NAMALWA (cell line): ENCODE measurements at places on chromosomes 4 and X.

- DNase-seq: no peak
Measured at GRCh38 chrX:107773206-107773605, 2.4 kb downstream of the TSC22D3 start.

DNA sequence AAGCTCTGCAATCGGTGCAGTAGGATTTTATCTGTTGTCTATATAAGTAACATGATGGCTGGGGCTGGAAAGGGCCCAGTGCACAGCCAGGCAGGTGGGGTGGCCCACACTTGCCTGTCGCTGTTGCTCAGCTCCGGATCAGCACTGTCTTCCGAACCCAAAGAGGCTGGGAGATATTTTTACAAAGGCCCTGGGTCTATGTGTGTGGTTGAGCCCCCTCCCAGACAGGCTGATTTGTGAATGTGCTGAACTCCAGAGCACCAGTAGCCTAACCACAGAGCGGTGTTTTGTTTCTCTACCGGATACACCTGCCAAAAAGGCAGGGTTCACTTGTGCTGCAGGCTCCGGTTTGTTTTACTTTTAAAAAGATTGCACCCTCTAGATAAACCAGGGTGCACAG lies 33.5 kb upstream of the CHRNA9 start:
- peak; percentile 98 for DNase-seq

DNA sequence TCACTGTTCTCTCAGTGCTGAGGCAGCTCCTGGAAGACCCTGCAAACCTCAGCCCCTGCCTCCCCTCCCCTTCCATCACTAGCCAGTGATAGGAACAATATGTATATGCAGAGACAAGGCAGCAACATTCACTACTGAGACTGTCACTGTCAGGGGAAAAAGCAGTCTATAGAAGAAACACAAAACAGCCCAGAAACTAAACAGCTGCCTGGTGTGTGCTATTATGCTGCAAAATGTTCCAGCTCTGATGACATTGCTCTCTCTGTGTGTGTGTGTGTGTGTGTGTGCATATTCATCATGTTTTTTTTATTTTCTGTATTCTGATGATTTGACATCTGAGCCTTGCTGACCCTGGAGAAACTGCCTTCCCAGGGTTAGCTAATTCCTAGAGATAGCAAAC lies 147.2 kb downstream of the SPATA18 start:
- no peak for DNase-seq

DNA sequence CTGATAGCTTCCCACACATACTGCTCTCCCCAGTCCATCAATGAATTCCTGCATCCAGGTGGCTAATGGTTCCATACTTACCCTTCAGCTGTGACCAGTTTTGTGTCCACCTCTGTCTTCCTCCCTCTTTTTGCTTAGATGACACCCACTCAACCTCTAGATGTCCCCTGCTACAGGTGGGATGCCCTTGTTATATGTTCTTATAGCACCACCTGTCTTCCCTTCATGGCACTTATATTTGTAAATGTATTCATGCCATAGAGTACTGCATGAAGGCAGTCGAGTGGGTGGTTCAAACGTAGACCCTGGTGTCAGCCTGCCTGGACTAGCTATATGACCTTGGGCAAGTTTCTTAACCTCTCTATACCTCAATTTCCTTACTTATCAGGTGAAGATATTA lies 6.5 kb upstream of the USP46 start:
- peak; percentile 42 for DNase-seq

DNA sequence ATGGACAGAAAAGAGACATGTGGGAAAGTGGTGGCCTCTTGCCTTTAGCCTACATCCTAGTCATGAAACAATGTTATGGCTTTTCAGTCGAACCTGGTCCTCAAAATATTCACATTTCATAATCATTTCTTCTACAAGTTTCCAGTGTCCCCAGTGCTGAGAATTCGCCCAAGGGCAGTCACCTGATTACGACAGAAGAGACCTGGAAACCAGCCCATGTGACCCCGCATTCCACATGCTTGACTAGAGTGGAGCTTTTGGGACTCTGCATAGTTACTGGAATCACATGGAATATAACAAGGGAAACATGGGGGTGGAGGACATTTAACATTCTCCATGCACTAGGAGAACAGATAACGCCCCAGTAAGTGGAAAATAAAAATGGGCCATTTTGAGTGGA lies 100.1 kb downstream of the PPARGC1A start:
- no peak for DNase-seq

DNA sequence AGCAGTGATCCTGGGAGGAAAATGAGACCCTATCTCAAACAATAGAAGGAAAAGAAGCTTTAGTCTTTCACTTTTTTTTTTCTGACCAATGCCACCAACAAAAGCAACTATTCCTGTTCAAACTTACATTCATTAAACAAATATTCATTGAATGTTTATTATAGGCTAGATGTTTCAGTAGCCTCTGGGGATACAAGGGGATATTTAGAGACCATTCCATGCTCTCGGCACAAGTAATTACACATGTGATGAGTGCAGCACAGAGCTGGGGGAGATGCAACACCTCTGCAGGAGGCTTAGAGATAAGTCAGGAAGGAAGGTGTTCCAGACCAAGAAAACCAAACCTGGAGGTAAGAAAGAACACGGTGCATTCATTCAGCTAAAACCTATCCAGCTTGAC lies 68.3 kb downstream of the PALLD start:
- DNase-seq: no peak
